ENCODE measurements at places on chromosomes 3 and 15. TPM values are rescaled to one million over a fixed set of nuclear protein-coding genes. Genes with fewer than 3 reads are reported as not detected.
A peak's percentile ranks its signal among the peaks of the same experiment; 100 is the strongest.

- no peak overlapping the region for H3K4me3 ChIP-seq
- H3K4me1 ChIP-seq: no peaks in the 10 kb centered on the region
These were observed 19.6 kb downstream of the LRRFIP2 start for GRCh38 chr3:37154668-37155314.

DNA sequence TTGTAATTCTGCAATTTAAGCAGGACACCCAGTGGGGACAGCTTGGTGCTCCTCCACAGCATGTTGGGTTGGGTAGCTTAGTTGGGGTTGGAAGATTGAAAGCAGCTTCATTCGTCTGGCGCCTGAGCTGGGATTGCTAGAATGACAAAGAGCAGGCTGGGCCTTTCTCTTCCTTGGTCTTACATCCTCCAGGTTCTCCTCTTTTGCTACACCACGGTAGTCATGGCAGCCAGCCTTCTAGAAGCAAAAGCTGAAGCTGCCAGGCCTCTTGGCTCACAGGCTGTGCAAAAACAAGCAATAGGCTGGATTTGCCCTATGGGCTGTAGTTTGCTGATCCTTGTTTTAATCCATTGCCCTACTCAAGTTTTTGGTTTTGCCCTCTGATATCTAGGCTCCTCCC is 3.2 kb upstream of the ANXA2 start:
- H3K36me3 ChIP-seq: no peaks in the 10 kb centered on the region
- H3K4me1 ChIP-seq: peaks cover 8% of the 10 kb centered on the region
- DNase-seq: no peak
- no peaks in the 10 kb centered on the region for H3K27me3 ChIP-seq
- no peak overlapping the region for H3K27ac ChIP-seq
- H3K4me3 ChIP-seq: no peak overlapping the region

SV2B gene
- total RNA-seq: 3.9 TPM

DNA sequence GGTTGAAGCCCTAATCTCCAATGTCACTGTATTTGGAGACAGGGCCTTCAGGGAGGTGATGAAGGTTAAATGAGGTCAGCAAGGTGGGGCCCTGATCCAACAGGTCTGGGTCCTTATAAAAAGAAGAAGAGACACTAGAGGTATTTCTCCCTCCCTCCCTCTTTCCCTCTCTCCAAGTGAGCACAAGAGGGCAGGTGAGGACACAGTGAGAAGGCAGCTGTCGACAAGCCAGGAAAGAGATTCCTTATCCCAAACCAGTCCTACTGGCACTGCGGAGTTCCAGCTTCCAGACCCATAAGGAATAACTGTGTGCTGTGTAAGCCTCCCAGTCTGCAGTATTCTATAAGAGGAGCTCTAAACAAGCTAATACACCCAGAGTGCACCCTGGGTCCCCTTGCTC is 134.7 kb downstream of the ADAMTS17 start:
- H3K27ac ChIP-seq: no peak overlapping the region
- no peak overlapping the region for H3K4me3 ChIP-seq
- DNase-seq: no peak
- no peaks in the 10 kb centered on the region for H3K36me3 ChIP-seq
- H3K4me1 ChIP-seq: peaks cover 6% of the 10 kb centered on the region

- no peaks in the 10 kb centered on the region for H3K4me1 ChIP-seq
- no peak for DNase-seq
- no peaks in the 10 kb centered on the region for H3K27me3 ChIP-seq
These were observed 16.2 kb downstream of the ZPLD1 start for GRCh38 chr3:102450976-102451375.

- H3K27ac ChIP-seq: no peak overlapping the region
- H3K4me1 ChIP-seq: peaks cover 2% of the 10 kb centered on the region
- H3K36me3 ChIP-seq: no peaks in the 10 kb centered on the region
- no peak for DNase-seq
These were observed 412.3 kb downstream of the ERC2 start for GRCh38 chr3:56055951-56056350.

MRPL47 gene
- total RNA-seq: 36.1 TPM

BUB1B gene
- total RNA-seq: 0.20 TPM

DNA sequence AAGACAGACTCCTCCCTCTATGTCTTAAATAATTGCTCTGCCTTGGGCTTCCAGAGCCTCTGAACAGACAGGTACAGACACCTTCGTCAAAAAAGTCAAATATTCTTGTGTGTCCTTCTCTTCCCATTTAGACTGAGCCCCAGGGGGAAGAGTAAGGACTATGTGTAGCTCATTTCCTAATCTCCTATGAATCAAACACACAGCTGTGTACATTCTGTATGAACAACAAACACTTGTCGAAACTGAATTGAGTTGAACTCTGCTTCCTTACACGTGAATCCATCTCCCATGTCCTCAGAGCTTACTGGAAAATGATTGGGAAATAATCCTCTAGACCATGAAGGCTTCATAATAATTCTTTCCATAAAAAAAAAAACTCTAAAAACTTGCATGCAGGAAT is 80.8 kb downstream of the MOBP start:
- no peak overlapping the region for H3K4me3 ChIP-seq
- no peaks in the 10 kb centered on the region for H3K27me3 ChIP-seq
- H3K36me3 ChIP-seq: no peaks in the 10 kb centered on the region
- H3K27ac ChIP-seq: no peak overlapping the region

SLC22A14 gene
- total RNA-seq: not detected

DNA sequence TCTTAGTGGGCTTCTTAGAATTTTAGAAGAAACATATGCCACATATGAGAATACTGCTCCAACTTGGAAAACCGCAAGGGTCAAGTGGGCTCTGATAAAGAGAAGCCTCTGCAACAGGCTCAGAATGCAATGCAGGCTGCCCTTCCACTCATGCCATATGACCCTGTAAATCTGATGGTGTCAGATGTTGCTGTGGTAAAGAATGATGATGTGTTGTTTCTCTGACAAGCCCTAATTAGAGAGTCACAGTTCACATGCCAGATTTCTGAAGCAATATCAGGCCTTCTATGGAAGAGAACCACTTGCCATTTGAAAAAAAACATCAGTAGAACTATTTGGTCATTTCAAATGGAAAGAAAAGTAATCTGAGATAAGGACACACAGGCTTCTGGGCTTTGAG is 749.6 kb downstream of the AGBL1 start:
- H3K27me3 ChIP-seq: no peaks in the 10 kb centered on the region
- H3K4me1 ChIP-seq: no peaks in the 10 kb centered on the region
- DNase-seq: no peak
- no peaks in the 10 kb centered on the region for H3K36me3 ChIP-seq
- H3K4me3 ChIP-seq: no peak overlapping the region

PIERCE2 gene
- total RNA-seq: 1.2 TPM

DNA sequence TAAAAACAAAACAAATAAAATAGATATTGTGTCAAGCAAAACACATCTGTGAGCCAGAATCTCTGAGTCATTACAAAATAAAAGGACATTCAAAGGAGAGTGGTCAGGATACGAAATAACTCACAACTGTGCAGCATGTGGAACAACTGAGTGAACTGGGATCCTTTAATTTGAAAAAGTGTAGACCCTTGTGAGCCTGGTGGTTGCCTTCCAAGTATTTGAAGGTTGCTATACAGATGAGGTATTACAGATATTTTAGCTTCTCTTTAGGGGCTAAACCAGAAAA is 26.7 kb downstream of the KCNMB2 start:
- H3K4me1 ChIP-seq: peaks cover 9% of the 10 kb centered on the region
- no peaks in the 10 kb centered on the region for H3K36me3 ChIP-seq
- no peak for DNase-seq
- H3K27ac ChIP-seq: no peak overlapping the region
- H3K4me3 ChIP-seq: no peak overlapping the region
- H3K27me3 ChIP-seq: no peaks in the 10 kb centered on the region

GRCh38 chr3:82087958-82088357 is 326.5 kb upstream of the GBE1 start:
- no peak overlapping the region for H3K27ac ChIP-seq
- DNase-seq: no peak
- no peaks in the 10 kb centered on the region for H3K4me1 ChIP-seq
- no peaks in the 10 kb centered on the region for H3K27me3 ChIP-seq
- no peak overlapping the region for H3K4me3 ChIP-seq

DNA sequence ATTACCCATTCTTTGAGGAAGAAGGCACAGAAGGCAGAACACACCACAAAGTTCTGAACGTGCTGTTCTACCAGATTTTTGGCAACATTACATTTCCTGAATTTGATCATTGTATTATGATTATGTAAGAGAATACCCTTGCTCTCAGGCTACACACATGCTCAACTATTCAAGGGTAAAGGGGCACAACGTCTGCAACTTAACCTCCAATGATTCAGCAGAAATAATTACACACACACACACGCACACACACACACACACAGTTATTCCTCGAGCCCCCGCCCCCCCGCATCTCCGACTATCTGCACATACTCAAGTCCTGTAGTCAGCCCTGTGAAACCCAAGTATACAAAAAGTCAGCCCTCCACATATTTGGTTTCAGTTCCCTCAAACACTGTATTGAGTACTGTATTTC is 26.8 kb downstream of the RPN1 start:
- H3K27me3 ChIP-seq: no peaks in the 10 kb centered on the region
- H3K4me1 ChIP-seq: peaks cover 47% of the 10 kb centered on the region
- no peak overlapping the region for H3K27ac ChIP-seq
- H3K4me3 ChIP-seq: no peak overlapping the region
- peaks cover 48% of the 10 kb centered on the region for H3K36me3 ChIP-seq

SMAD3 gene
- 33.6 TPM for total RNA-seq

- H3K27me3 ChIP-seq: no peaks in the 10 kb centered on the region
- no peak overlapping the region for H3K4me3 ChIP-seq
- no peak overlapping the region for H3K27ac ChIP-seq
- H3K36me3 ChIP-seq: peaks cover 9% of the 10 kb centered on the region
- DNase-seq: no peak
These were observed 52.8 kb downstream of the UBE3A start for GRCh38 chr15:25385986-25386385.

PAQR5 gene
- 0.24 TPM for total RNA-seq

HHATL gene
- total RNA-seq: 15.7 TPM

DNA sequence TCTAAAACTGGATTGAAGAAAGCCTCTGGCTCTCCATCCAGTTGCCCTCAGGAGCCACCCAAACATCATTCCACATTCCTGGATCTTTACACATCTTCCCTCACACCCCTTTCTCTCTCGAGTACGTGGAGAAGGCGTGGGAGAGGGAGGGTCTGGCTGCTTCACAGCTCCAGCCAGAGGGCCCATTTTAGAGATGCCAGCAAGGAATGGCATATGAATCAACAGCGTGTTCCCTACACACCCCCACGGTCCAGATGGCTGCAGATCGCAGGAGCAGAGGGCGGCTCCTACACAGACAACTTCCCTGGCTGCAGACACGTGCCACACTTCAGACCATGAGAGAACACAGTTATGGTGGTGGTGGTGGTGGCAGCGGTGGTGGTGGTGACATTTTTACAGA is 280.1 kb downstream of the ERC2 start:
- H3K4me1 ChIP-seq: no peaks in the 10 kb centered on the region
- H3K27me3 ChIP-seq: no peaks in the 10 kb centered on the region
- no peak overlapping the region for H3K4me3 ChIP-seq
- DNase-seq: no peak

DNA sequence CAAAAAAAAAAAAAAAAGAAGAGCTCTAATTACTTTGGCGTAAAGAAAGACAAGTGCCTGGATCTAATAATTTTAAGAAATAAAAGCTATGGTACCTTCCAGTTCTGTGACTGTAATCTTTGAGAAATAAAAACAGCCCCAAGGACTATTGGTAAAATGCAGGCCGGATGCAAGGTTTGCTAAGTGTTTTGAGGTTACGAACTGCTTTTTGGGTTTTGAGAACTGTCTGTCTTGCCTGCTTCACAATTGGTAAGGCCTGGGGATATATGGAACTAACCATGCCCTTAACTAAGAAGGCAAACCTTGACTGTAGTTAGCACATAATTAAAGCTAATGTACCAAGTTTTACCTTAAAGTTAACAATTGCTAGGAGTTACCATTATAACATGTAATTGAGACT is 388.4 kb upstream of the CBLB start:
- no peaks in the 10 kb centered on the region for H3K36me3 ChIP-seq
- H3K4me3 ChIP-seq: no peak overlapping the region
- no peak for DNase-seq
- no peak overlapping the region for H3K27ac ChIP-seq

- no peak for DNase-seq
- no peak overlapping the region for H3K4me3 ChIP-seq
- H3K36me3 ChIP-seq: no peaks in the 10 kb centered on the region
- no peaks in the 10 kb centered on the region for H3K4me1 ChIP-seq
- no peaks in the 10 kb centered on the region for H3K27me3 ChIP-seq
These were observed 329.8 kb downstream of the MCTP2 start for GRCh38 chr15:94561036-94561689.

DNA sequence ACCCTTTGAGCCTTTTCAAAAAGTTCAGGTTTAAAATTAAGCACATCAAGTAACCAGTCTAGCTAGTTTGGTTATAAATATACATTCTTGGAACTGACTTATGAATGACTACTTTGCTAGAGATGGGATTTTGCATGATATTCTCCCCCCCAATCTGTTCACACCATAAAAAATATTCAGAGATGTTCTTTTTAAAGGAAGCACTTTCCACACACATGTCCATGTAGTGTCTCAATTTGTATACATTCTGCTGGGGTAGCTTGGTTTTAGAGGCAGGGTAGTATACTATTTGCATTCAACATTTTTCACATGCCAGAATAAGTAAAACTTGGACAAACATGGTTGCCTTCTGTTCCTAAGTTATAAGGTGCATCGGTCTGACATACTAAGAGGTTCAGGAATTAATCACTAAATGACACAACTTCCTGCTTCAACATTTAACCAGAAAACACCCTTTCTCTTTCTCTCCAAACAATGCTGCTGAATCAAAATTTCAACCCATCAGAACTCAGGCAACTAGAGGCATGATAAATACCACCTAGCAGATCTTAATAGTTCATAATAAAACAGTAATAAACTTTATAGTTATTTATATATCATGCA is 57.0 kb downstream of the SUMF1 start:
- no peak overlapping the region for H3K27ac ChIP-seq
- no peaks in the 10 kb centered on the region for H3K36me3 ChIP-seq
- no peak for DNase-seq
- H3K4me3 ChIP-seq: no peak overlapping the region
- no peaks in the 10 kb centered on the region for H3K27me3 ChIP-seq
- H3K4me1 ChIP-seq: no peaks in the 10 kb centered on the region

KLHL40 gene
- total RNA-seq: not detected

DNA sequence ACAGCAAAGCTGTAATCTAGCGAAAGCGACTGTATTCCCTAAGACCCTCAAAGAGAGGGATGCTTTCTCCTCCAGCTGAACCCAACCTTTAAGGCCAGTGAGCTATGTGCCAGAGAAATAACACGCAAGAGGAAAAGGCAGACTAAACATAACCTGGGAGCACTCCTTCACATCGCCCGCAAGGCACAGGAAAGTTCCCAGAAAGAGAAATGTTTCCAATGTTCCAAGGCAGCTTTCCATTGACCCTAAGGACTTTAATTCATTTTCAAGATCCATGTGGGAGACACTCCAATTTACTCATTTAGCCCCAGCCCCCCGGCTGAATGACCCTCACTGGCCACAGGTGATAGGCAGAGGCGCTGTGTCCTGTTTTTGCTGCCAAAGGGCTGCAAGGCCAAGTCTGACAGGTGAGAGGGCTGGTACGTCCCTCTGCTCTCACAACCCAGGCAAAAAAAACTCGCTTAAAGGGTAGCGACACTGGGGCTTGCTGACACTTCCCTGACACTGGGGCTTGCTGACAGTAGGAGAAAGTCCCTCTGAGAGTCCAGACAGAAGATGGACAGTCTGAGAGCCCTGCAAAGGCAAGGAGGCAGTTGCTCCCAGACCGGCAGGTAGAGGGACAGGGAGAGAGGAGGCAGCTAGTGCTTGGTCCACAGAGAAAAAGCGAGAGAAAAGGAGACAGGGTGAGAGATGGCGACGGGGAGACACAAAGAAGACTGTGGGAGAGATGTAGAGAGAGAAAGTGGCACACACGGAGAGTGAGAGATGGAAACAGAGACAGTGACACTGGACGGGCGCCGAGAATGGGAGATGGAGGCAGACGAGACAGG is 702 bp downstream of the ARHGEF3 start:
- peak; percentile 54 for DNase-seq
- H3K27ac ChIP-seq: peak overlapping the region; percentile 69
- H3K36me3 ChIP-seq: no peaks in the 10 kb centered on the region
- peak overlapping the region; percentile 58 for H3K4me3 ChIP-seq
- H3K4me1 ChIP-seq: peaks cover 22% of the 10 kb centered on the region
- no peaks in the 10 kb centered on the region for H3K27me3 ChIP-seq

All from thyroid gland (tissue), 4 donors.